ENCODE measurements at places on chromosomes 2 and 18. TPM values are rescaled to one million over a fixed set of nuclear protein-coding genes. Genes with fewer than 3 reads are reported as not detected.

SPRED2 gene
- 6.9 TPM for total RNA-seq

- peak; percentile 67 for DNase-seq
Observed at GRCh38 chr18:22314420-22314819, 103.3 kb downstream of the CTAGE1 start.

- peak; percentile 42 for DNase-seq
Observed at GRCh38 chr18:35143622-35144596, 96.9 kb upstream of the ZNF397 start.

ATOH8 gene
- 17.7 TPM for total RNA-seq

- no peak for DNase-seq
Observed at GRCh38 chr2:8779795-8780671, 57.4 kb downstream of the KIDINS220 start.

DNA sequence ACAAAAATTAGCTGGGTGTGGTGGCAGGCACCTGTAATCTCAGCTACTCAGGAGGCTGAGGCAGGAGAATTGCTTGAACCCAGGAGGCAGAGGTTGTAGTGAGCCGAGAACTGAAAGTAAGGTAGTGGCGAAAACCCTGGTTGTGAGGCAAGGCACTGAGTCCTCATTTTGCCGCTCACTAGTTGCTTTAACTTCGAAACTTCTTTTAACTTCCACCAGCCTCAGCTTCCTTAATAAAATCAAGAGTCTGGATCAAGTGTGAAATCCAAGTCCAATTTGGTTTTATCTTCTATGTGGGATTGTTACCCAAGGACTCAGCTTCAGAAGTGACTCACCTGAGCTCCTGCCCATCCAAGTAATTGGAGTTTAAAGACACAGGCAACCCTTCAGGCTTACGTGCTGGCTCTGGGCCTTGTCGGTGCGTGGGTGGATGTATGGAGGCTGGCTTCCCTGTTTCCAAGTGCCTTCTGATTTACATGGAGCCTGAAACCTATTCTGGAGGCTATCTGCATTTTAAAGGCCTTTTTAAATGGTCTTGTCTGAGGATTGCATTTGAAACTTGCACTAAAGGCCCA, 374.2 kb upstream of the ID2 start:
- DNase-seq, result peak; percentile 21

DTNA gene
- 12.1 TPM for total RNA-seq

DNA sequence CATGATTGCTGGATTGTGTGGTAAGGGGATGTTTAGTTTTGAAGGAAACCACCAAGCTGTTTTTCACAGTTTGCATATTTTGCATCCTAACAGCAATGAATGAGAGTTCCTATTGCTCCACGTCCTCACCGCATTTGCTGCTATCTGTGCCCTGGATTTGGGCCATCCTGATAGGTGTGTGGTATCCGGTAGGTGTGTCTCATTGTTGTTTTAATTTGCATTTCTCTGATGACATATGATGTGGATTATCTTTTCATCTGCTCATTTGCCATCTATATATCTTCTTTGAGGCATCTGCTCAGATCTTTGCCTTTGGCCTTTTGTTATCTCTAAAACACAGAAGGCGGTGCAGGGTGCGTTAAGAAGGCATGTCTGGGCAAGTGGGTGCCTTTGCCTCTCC, 73.3 kb downstream of the LONRF2 start:
- DNase-seq, result no peak
